ENCODE measurements at places on chromosomes 3 and 15.

DNA sequence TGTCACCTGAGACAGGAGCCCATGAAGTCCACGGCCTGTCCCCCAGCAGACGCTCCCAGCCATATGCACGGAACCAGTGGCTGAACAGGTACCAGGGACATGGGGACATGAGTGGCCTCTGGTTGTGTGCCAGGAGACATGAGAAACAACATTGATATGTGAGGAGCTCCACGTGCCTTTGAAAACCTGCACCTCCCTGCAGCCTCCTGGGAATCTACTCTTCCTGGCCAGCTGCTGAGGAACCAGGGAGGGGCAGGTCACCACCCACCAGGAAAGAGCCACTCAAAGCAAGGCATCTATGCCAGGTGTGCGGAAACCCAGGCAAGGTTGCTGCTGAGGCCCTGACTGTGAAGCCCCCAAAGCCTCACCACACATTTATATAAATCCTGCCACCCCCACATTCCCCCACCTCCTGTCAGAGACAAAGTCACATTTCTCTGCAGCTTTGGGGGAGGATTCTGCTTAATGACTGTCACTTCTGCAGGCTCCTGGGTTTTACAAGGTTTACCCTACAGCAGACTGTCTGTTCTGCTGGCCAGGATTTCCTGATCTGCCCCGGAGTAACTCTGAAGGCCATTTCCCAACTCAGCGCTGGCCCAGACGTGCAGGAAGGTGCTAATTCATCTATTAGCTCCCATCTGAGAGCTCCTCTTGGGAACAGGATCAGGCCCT, 110.8 kb downstream of the ADCY5 start:
- H3K27ac ChIP-seq: no peak overlapping the region
- H3K4me1 ChIP-seq: peaks cover 7% of the 10 kb centered on the region
- DNase-seq: no peak
- no peaks in the 10 kb centered on the region for H3K27me3 ChIP-seq

- DNase-seq: no peak
- H3K27ac ChIP-seq: no peak overlapping the region
- no peak overlapping the region for H3K4me3 ChIP-seq
Measured at GRCh38 chr3:114320246-114320645, 26.4 kb downstream of the TIGIT start.

DNA sequence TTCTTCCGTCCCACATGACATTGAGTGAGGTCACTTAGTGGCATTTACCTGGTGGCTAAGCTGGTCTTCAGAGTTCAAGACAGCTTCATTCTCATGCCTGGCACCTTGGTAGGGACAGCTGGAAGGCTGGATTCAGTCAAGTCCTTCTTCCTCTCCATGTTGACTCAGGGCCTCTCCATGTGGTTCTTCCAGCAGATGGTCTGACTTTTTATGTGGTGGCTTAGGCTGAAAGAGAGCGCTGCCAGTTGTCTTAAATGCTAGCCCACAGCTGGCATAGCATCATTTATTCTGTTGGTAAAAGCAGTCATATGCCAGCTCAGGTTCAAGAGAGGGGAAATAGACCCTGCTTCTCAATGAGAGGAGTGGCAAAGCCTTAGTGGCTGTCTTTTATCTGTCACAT, 53.0 kb upstream of the CTDSPL start:
- H3K27ac ChIP-seq: no peak overlapping the region
- H3K27me3 ChIP-seq: peaks cover 4% of the 10 kb centered on the region
- H3K4me3 ChIP-seq: no peak overlapping the region
- no peak for DNase-seq
- H3K36me3 ChIP-seq: no peaks in the 10 kb centered on the region
- peaks cover 6% of the 10 kb centered on the region for H3K4me1 ChIP-seq

DNA sequence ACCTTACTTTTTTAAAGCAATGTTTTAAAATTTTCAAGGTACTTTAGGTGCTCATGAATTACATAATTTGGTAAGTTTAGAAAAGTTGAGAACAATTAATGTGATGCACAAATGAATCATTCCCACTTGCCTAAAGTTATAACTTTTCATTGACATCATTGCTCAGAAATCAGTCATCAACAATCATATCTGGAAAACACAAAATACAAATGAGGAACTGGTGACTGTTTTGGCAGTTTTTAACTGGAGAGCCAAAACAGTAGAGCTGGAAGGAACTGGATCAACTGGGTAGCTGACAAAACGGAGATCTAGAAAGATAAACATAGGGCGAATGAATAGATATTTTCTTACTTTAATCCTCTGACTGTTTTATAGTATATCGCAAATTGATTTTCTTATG, 767.1 kb downstream of the IGSF11 start:
- H3K27ac ChIP-seq: no peak overlapping the region
- H3K4me1 ChIP-seq: no peaks in the 10 kb centered on the region
- H3K4me3 ChIP-seq: no peak overlapping the region
- no peak for DNase-seq

DNA sequence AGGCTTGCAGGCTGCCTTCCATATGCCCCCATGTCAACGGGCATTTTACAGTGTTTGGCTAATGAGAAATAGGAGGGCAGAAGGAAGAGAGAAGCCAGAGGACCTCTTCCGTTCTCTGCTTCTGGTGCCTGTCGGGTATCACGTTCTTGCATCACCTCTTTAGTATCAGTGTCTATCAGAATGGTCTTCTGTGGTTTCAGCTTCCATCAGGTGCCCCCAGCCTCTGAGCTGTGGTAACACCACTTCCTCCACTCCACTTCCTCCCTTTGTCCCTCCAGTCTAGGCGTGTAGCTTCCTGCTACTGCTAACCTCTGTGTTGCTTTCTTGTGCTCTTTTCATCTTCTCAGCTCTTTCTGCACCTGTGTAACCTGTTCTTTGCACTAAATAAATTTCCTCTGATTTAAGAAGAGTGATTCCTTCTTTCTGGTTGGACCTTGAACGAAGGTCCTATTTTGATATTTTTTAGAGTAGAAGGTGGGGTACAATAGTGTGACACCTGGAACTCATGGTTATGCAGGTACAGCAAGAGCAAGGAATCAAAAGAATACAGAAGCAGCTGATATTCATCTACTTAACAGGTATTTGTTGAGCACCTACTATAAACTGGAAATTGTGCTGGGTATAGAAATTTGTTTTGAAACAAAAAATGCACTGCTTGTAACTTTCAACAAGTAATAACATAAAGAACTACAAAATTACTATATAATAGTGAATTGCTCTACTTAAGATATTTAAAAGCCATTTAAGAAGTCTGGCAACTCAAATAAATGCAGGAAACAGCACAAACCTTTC, 27.4 kb upstream of the FOXB1 start:
- H3K36me3 ChIP-seq: no peaks in the 10 kb centered on the region
- H3K4me1 ChIP-seq: peaks cover 29% of the 10 kb centered on the region
- peak; percentile 57 for DNase-seq
- peak overlapping the region; percentile 4 for H3K27ac ChIP-seq

DNA sequence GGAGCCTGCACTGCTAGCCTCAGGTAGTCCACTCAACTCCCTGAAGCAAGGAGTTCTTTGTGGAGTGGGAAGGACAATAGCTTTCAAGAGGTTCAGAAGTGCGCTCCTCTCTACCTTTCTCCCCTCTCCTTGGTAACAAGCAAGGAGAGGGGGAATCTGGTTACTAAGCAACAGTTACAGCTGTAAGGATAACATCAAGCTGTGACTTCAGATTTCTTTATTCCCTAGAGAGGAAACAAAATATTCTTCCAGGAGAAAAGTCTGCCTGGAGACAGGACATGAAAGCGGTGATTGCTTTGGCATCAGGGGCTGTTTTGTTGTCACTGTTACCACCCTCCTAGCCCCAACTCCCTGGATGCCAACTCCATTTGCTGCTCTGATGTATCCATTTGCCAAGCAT, 70.4 kb downstream of the TRANK1 start:
- no peaks in the 10 kb centered on the region for H3K27me3 ChIP-seq
- DNase-seq: no peak
- peaks cover 2% of the 10 kb centered on the region for H3K36me3 ChIP-seq
- peak overlapping the region; percentile 32 for H3K27ac ChIP-seq

GRCh38 chr15:64635499-64636495, 139.6 kb downstream of the RBPMS2 start:
- peak overlapping the region; percentile 93 for H3K27ac ChIP-seq
- no peaks in the 10 kb centered on the region for H3K27me3 ChIP-seq
- H3K4me1 ChIP-seq: peaks cover 33% of the 10 kb centered on the region
- no peak for DNase-seq

GRCh38 chr3:130488769-130489450, 28.1 kb upstream of the COL6A6 start:
- H3K36me3 ChIP-seq: no peaks in the 10 kb centered on the region
- no peaks in the 10 kb centered on the region for H3K4me1 ChIP-seq
- DNase-seq: no peak
- H3K27ac ChIP-seq: no peak overlapping the region
- H3K4me3 ChIP-seq: no peak overlapping the region

- H3K4me1 ChIP-seq: no peaks in the 10 kb centered on the region
- H3K4me3 ChIP-seq: no peak overlapping the region
- no peaks in the 10 kb centered on the region for H3K36me3 ChIP-seq
- no peak overlapping the region for H3K27ac ChIP-seq
Measured at GRCh38 chr15:74269362-74270035, 33.4 kb downstream of the CCDC33 start.

GRCh38 chr15:53833134-53833624, 73.7 kb upstream of the WDR72 start:
- H3K27ac ChIP-seq: no peak overlapping the region
- no peaks in the 10 kb centered on the region for H3K4me1 ChIP-seq
- DNase-seq: no peak

GRCh38 chr3:17891139-17891856, 148.9 kb upstream of the TBC1D5 start:
- no peaks in the 10 kb centered on the region for H3K4me1 ChIP-seq
- no peaks in the 10 kb centered on the region for H3K27me3 ChIP-seq
- H3K36me3 ChIP-seq: no peaks in the 10 kb centered on the region
- DNase-seq: no peak
- H3K27ac ChIP-seq: no peak overlapping the region

DNA sequence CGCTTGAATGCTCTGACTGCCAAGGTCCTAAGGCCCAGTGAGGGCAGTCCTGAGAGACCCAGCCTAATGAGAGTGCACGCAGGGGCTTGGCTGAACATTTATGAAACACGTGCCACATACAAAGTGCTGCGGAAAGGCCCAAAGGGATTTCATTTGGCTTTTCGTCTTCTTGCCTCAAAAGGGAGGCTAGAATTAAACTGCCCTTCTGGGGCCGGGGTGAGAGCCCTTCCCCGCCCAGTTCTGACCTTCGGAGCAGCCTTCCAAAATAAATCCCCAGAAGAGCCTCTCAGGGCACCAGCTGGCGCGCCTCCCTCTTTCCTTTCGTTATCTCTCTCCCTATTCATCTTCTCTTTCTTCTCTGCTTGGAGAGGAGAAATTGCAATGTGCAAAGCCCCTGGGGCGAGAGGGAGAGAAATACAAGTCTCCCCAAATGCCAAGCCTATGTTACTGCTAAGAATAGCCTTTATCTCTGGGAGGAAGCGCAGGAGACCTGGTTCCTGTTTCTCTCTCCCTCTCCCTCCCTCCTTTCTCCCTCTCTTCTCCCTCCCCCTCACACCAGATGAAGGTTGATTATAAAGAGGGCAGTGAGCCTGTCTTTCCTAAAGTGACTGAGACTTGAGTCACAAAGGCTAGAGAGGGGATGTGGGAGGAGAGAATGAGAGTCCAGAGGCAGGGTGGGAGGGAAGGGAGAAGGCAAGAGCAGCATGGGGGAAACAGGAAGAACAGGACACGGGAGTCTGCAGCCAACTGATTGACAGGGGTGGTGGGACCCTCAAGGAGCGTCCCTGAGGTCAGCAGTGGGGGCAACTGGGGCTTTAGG, 36.7 kb upstream of the NDUFB4 start:
- peaks cover 13% of the 10 kb centered on the region for H3K27me3 ChIP-seq
- no peak for DNase-seq
- H3K4me1 ChIP-seq: peaks cover 16% of the 10 kb centered on the region
- H3K4me3 ChIP-seq: peak overlapping the region; percentile 74
- H3K27ac ChIP-seq: peak overlapping the region; percentile 82

GRCh38 chr15:55799291-55800212, 56.6 kb upstream of the PRTG start:
- peaks cover 16% of the 10 kb centered on the region for H3K27me3 ChIP-seq
- H3K4me1 ChIP-seq: no peaks in the 10 kb centered on the region
- no peak overlapping the region for H3K27ac ChIP-seq
- no peak for DNase-seq
- H3K4me3 ChIP-seq: no peak overlapping the region

DNA sequence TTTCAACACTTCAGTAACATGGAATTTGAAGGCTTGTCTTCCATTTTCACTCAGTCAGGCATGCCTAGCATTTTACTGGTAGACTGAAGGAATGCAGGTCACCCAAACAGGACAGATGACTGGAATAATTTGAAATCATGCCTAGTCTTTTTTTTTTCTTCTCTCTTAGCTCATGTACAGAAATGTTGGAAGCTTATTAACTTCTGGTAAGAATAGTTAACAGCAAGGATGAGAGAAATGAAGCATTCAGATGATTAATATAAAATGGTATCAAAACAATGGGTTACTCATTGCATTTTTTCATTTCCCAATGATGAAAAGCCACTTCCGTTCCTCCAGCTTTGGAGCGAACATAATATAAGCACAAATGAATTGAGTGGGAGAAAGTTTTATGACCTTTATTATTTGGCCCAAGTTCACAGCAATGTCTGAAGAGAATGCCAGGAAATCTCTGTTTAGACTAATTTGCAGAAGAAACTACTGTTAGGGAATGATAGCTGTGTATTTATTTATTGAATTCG, 431.6 kb upstream of the RASGRP1 start:
- no peaks in the 10 kb centered on the region for H3K4me1 ChIP-seq
- no peak overlapping the region for H3K4me3 ChIP-seq
- H3K36me3 ChIP-seq: no peaks in the 10 kb centered on the region
- peaks cover 23% of the 10 kb centered on the region for H3K27me3 ChIP-seq
- H3K27ac ChIP-seq: no peak overlapping the region

DNA sequence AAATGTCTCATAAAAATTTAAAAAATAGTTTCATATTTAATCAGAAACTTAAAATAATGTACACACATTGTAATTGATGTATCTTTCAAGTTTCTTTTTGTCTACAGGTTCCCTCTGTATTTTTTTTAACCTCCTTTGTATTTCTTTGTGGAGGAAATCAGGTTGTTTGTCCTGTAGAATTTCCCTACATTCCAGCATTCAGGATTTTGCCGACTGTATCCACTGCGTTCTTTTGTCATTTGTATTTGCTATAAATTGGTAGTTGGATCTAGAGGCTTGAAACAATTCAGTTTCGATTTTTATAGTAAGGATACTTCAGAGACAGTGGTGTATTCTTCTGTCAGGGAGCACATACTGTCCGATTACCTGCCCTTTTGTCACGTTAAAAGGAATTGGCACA, 367.2 kb downstream of the SOX2 start:
- H3K27me3 ChIP-seq: peaks cover 7% of the 10 kb centered on the region
- DNase-seq: no peak
- no peaks in the 10 kb centered on the region for H3K4me1 ChIP-seq
- H3K27ac ChIP-seq: no peak overlapping the region

GRCh38 chr15:92603743-92604470, 51.7 kb downstream of the FAM174B start:
- no peak overlapping the region for H3K4me3 ChIP-seq
- no peaks in the 10 kb centered on the region for H3K4me1 ChIP-seq
- peaks cover 13% of the 10 kb centered on the region for H3K27me3 ChIP-seq
- no peak overlapping the region for H3K27ac ChIP-seq
- H3K36me3 ChIP-seq: no peaks in the 10 kb centered on the region

GRCh38 chr3:31196881-31197364, 302.5 kb upstream of the GADL1 start:
- H3K27me3 ChIP-seq: no peaks in the 10 kb centered on the region
- no peak overlapping the region for H3K27ac ChIP-seq
- peaks cover 15% of the 10 kb centered on the region for H3K4me1 ChIP-seq
- H3K36me3 ChIP-seq: no peaks in the 10 kb centered on the region
- H3K4me3 ChIP-seq: no peak overlapping the region

All from naive thymus-derived CD8-positive, alpha-beta T cell (primary cell).